Activated CD8-positive, alpha-beta memory T cell treated with anti-CD3 and anti-CD28 coated beads, Interleukin-2, amount 50 U/mL, for 48 hours (primary cell): ENCODE measurements at places on chromosomes 2 and 18.

DNA sequence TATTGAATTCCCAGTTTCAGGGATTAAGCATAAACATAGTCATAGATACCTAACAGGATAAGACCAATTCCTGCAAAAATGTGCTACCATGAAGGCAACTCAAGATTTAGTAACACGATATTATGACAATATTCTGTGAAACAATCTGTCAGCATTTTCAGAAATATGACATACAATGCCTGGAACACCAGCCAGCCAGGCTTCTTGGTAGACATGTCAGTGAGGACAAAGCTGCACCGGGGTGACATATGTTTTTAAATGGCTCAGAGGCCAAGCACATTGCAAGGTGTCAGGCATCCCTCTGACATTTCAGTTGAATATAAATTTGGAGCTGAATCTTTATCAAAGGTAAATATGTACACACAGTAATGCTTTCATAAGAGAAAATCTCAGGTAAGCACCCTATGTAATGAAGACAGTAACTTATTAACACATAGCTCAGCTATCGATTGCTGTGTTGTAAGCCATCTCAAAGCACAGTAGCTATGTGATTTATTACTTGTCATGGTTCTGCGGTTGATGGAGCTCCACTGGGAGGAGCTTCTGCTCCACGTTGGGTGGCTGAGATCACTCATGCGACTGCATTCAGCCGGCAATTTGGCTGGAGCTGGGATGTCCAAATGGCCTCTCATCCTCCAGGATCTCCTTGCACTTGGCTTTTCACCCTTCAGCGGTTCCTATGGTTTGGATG, 31.9 kb upstream of the EML6 start:
- no peak for DNase-seq

- no peak for DNase-seq
Observed at GRCh38 chr2:157782057-157782845, 93.9 kb downstream of the ACVR1 start.

DNA sequence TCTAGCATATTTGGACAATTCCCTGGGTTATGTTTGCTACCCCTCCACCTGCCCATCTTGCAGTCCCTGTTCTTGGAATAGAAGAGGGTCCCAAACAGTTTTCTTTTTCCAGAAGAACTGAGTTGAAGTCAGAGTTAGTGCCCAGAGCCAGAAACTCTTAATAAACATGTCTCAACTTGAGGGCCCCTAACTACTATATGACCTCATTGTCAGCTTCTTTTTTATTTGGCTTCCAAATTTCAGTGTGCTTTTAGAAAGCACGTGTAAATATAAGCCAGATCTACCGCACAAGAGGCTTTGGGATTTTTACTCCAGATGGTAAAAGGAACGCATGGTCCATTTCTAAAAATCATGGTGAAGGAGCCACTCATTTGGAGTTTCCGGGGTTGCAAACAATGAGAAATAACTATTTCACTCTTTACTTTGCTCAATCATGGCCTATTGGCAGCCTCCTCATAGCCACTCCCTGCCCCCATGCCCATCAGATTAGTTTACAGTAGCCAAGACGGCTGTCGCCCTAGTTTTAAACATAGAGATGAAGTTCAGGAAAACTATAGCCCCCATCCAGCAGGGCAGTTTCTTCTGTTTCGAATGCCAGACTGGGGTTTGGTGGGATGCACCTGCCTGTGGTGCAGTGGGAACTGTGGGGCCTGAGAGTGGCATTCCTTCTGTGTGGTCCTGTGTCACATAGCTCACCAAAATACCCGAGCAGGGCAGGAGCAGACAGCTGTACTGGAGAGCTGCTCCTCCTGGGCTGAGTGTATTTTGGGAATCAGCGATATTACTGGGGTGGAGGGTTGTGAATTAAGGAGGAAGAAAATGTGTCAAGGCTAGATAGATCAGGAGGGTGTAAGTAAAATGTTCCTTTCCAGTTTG, 1.7 kb downstream of the MAPRE3 start:
- no peak for DNase-seq

- no peak for DNase-seq
Observed at GRCh38 chr2:200414367-200414766, 95.5 kb downstream of the KCTD18 start.

- DNase-seq, result no peak
Observed at GRCh38 chr18:74073957-74074667, 73.5 kb downstream of the FBXO15 start.

GRCh38 chr2:24863641-24864040, 56.4 kb downstream of the ADCY3 start:
- DNase-seq, result no peak
